ENCODE measurements at places on chromosomes 2 and 18.
A peak's percentile ranks its signal among the peaks of the same experiment; 100 is the strongest.

GRCh38 chr2:6665093-6666045, 200.3 kb downstream of the CMPK2 start:
- no peak for DNase-seq

GRCh38 chr18:24877546-24877945, 417.1 kb downstream of the HRH4 start:
- no peak for DNase-seq

GRCh38 chr18:58803978-58804377, 60.7 kb upstream of the ZNF532 start:
- no peak for DNase-seq

GRCh38 chr2:98709535-98709934, 21.4 kb downstream of the MGAT4A start:
- no peak for DNase-seq

DNA sequence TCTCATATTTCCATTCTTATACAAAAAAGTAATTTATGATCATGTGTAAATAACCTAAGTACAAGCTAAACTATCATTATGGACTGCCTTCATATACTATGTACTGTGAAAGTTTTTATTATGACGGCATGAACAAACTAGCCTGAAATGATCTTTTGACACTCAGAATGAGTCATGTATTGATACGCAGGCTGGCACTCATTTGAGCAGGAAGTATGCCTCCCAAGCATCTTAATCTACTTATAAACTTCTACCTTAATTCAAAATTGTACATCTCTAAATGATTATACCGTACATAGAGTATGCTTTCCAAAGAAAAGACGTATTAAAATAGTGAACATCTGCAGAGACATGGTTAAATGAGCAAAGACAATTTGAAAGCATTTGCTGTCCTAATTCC, 207.1 kb upstream of the SPOPL start:
- no peak for DNase-seq

DNA sequence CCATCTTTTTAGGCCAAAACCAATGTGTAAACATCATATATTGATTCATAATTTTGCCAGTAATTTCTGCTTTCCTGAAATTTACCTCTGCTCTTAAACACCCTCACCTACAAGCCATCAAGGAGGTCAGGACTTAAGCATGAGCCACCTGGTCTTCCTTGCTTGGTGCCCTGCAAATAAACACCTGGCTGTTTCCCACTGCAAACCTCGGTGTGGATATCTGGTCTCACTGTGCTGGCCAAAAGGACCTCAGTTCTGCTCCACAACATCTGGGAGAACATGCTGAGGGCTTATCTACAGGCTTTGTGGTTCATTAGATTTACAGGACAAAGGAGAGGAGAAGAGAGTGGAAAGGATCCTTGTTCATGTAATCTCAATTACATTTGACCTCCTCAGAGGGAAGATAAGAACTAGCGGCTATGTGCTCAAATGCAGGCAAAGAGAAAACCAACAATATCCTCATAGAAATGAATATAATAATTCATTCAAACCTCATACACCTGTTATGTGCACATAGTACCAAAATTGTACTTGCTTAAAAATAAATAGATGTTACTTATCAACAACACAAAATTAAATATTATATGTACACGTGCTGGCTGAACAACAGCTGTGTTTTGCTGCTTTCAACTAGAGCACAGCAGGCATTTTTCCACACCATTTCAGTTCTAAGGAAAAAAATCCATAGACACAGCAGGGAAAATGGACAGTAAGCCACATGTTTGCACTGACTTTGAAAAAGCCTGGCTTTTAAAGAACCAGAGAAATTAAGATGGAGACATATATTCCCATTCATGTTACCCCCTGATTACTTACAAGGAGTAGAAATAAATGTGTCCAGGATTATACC, 465.1 kb downstream of the LPIN1 start:
- no peak for DNase-seq

DNA sequence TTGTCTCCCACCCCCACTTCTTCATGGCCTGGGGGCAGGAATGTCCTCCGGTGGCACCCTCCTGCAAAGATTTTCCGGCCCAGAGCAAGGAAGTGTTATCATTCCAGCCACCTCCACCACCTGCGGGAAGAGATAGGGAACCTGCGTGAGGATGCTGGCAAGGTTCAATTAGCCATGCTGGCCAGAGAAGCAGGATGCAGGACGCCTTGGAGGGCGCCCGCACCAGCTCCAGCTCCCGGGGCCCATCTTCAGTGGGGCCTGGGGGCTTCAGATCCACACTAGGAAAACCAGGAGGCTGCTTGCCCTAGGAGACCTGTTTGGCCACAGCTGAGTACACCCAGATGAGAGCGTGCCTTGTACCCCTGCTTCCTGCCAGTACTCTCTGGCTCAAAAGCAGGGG, 113.7 kb downstream of the CLIP4 start:
- no peak for DNase-seq

GRCh38 chr2:61438670-61439069, 32.2 kb downstream of the USP34 start:
- DNase-seq, result no peak

DNA sequence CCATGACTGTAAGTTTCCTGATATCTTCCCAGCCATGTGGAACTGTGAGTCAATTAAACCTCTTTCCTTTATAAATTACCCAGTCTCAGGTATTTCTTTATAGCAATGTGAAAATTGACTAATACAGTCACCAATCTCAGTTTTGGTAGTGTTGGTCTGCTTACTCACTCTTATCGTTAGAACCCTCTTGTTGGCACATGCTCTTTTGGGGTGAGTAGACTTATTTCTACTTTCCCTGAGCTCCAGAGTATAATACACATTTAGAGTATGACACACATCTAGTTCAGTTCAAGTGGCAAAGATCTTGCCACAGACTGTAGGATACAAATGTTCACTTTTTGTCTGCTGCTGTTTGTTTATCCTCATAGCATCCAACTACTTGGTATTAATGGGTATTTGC, 347.5 kb upstream of the CELF4 start:
- no peak for DNase-seq

DNA sequence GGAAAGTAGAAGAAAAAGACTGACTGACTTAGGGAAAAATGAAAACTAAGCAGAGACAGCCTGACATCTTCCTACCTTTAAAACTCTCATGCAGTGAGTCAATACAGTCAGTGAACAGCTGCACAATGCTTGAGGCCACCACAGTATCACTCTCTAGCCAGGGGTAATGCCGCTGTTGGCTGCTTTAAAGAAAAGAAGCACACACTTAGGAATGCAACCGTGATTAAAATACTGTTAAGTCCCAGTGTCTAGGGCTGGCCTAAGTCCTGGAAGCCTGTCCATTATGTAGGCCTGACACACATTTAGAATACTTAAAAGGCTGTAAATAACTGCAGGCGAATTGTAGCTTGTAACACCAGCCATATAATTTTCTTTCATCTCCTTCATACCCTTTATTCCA, 50.7 kb downstream of the SIGLEC15 start:
- no peak for DNase-seq

DNA sequence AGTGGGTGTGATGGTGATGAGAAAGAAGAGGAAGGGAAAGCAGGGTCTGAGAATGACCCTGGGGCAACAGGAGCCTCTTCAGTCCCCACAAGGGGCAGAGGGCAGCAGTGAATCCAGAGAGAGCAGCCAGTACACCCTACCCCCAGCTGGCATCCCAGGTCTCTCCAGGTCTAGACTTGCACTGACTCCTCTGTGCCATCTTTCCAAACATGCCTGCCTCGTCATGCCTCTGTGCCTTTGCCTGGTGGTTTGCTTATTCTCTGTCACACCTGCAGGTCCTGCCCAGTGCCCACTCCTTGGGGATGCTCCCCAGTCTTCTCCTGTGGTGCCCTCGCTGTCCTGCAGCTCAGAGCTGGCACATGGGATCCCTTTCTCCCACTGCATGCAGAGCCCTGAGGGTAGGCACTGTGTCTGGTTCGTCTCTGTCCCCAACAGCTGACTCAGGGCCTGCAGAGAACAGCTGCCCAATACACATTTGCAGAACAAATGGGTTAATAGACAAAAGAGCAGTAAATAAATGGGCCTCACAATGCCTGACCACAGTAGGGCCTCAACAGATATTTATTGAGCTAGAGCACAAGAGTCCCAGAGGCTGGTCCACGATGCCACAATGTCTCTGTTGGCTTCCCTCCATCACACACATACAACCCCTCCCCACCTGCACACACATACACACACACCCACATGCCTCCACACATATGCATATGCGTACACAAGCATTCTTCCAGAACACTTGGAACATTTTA, 89.8 kb downstream of the HS1BP3 start:
- no peak for DNase-seq

GRCh38 chr18:32771169-32771751, 1.6 kb downstream of the KLHL14 start:
- peak; percentile 22 for DNase-seq

- DNase-seq, result no peak
Observed at GRCh38 chr2:171822525-171823322, 71.3 kb downstream of the SLC25A12 start.

DNA sequence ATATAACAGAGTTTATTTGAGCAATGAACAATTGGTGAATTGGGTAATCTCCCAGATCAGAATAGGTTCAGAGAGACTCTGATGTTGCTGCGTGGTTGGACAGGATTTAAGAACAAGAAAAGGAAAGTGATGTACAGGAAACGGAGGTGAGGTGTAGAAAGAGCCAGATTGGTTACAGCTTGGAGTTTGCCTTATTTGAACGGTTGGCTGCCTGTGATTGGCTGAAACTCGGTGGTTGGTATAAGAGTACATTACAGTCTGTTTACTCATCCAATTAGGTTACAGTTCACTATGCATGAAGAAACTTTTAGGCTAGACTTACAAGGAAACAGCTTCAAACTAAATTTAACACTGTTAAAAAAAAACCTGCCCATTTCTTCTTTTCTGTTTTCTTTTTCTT, 68.0 kb upstream of the CABLES1 start:
- DNase-seq, result no peak

DNA sequence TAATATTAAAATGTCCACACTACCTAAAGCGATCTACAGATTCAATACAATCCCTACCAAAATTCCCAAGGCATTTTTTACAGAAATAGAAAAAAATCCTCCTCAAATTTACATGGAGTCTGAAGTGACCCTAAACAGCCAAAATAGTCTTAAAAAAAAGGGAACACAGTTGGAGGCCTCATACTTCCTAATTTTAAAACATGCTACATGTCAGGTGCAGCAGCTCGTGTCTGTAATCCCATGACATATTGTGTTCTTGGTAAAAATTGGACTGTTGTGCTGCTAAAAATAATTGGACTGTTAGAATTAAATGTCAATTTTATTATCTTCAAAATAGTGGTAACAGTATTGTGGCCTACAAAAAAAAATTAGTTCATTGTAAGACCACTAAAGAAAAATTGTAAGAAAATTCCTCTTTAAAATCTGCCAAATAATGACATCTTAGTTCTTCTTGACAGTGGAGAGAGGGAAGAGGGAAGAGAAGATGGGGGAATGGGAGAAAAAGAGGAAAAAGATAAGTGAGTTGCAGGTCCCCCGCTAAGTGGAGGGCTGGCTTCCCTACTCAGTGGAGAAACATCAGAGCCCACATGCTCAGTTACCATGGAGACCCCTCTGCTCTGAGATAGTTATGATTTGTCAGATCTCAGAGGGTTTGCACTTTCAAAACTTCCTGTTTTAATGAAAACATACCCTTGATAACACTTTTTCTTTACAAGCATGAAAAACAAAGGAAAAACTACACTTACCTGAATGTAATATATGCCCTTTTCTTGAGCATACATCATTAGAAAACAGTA, 46.5 kb downstream of the UNC50 start:
- no peak for DNase-seq

GRCh38 chr18:52451851-52452250, 111.9 kb downstream of the DCC start:
- DNase-seq, result no peak

DNA sequence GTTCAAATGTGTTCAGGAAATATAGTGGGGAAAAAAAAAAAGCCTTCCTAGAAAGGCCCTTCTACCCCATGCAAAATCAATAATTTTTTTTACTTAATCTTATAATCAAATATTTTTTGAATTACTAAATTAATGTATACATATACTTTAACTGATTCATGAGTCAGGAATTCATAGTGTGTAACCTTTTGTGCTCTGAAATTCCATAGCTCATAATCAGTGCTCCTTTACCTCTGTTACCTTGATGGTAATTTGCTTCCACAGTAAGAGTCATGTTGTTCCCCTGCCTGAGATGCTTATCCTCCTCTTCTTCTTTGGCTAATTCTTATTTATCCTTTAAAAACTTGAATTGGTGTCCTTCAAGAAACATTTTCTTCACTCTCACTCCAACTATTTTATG, 414.2 kb downstream of the THSD7B start:
- no peak for DNase-seq

- DNase-seq, result no peak
Observed at GRCh38 chr18:29892960-29893558, 1149.5 kb downstream of the DSC3 start.

- peak; percentile 11 for DNase-seq
Observed at GRCh38 chr2:239462671-239463506, 62.1 kb upstream of the HDAC4 start.

GRCh38 chr18:22115573-22115972, 53.8 kb upstream of the GATA6 start:
- peak; percentile 70 for DNase-seq

DNA sequence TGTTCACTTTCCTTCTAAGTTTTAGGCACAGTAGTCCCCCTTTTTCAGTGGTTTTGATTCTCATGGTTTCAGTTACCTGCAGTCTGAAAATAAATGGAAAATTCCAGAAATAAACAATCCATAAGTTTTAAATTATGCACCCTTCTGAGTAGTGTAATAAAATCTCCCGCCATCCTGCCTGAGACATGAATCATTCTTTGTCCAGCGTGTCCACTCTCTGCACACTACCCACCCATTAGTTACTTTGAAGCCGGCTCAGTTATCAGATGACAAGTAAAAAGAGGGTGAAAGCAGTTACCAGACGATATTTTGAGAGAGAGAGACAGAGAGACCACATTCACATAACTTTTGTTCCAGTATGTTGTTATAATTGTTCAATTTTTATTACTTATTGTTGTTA, 400.5 kb downstream of the TMX3 start:
- no peak for DNase-seq

GRCh38 chr2:138147796-138148195, 183.5 kb downstream of the HNMT start:
- DNase-seq, result no peak

DNA sequence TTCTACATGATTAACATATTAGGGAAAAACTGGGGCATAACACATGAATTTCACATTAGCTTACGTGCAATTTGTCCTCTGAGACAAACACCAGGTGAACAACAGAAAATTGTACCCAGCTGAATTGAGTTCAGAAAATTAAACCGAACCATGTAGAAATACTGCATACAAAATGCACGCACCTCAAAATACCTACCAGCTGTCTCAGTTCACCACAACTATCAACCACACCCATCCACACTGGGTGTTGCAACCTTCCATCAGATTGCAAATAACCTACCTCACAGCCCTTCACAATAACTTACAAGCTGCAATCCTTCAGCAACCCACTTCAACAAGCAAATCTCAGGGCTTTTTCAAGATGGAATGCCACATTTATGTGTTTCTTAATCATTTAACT, 55.9 kb downstream of the UNC50 start:
- no peak for DNase-seq
